A549 treated with GW870086 at 1 μM for 4 hours (cell line): ENCODE measurements at places on chromosomes 3 and 15. TPM values are rescaled to one million over a fixed set of nuclear protein-coding genes. Genes with fewer than 3 reads are reported as not detected.

Gene CYP8B1
- total RNA-seq: not detected in 5 replicates

Gene CGNL1
- total RNA-seq: 0.58 to 0.78 TPM (median 0.69 TPM) in 5 replicates

Gene FHIT
- 0.42 to 1.6 TPM (median 1.1 TPM) in 4 of 5 replicates, not detected in the other for total RNA-seq

Gene UBL7
- total RNA-seq: 36.7 to 42.8 TPM (median 39.6 TPM) in 5 replicates

Gene PAQR5
- total RNA-seq: 88.0 to 124 TPM (median 110 TPM) in 5 replicates

Gene FGF12
- total RNA-seq: 0.46 to 0.71 TPM (median 0.65 TPM) in 5 replicates
